KBM-7 (cell line): ENCODE measurements at places on chromosomes 16 and 17.

- DNase-seq = no peak
Observed at GRCh38 chr17:48310748-48311213, 119.2 kb downstream of the SKAP1 start.

- DNase-seq = peak; percentile 32
Observed at GRCh38 chr17:15886804-15887203, 58.1 kb upstream of the ADORA2B start.

- DNase-seq = no peak
Observed at GRCh38 chr17:81059026-81059425, 24.1 kb downstream of the BAIAP2 start.

GRCh38 chr17:77345260-77345910, 204.6 kb downstream of the SEC14L1 start:
- no peak for DNase-seq

GRCh38 chr17:17782523-17783115, 54.2 kb downstream of the SREBF1 start:
- DNase-seq = peak; percentile 28

GRCh38 chr17:79923974-79924638, 84.9 kb upstream of the CBX4 start:
- peak; percentile 62 for DNase-seq

GRCh38 chr17:80824549-80825470, 166.8 kb upstream of the CHMP6 start:
- peak; percentile 43 for DNase-seq

DNA sequence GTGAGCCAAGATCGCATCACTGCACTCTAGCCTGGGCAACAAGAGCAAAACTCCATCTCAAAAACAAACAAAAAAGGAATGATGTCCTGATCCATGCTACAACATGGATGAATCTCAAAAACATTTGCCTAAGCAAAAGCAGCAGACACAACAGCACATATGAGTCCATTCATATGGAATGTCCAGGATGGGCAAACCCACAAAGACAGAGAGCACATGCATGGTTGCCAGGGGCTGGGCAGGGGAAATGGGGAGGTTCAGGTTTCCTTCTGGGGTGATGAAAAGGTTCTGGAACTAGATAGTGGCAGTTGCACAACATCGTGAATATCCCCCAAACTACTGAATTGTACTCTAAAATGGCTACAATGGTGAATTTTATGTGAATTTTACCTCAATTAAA, 35.3 kb upstream of the RAI1 start:
- no peak for DNase-seq

GRCh38 chr17:58107306-58107705, 24.1 kb downstream of the DYNLL2 start:
- DNase-seq = no peak

DNA sequence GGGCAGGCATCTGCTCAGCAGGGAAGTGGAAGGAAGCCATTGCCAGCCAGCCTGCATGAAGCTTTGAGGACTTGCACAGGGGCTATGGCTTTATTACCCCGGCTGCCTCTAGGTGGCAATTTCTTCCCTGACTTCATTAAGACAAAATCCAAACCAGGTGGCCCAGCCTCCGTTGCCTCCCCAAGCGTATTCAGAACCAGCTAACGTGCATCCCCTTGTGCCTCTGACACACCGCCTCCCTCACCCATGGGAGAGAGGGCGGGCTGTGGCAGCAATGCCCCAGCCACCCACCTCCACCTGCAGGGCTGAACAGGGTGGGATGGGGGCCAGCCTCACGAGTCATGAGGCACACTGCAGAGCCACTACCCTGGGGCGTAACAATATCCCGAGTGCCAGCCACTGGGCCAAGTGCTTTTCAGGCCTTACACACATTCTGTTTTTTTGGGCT, 6.8 kb downstream of the KIFC3 start:
- DNase-seq = peak; percentile 62

DNA sequence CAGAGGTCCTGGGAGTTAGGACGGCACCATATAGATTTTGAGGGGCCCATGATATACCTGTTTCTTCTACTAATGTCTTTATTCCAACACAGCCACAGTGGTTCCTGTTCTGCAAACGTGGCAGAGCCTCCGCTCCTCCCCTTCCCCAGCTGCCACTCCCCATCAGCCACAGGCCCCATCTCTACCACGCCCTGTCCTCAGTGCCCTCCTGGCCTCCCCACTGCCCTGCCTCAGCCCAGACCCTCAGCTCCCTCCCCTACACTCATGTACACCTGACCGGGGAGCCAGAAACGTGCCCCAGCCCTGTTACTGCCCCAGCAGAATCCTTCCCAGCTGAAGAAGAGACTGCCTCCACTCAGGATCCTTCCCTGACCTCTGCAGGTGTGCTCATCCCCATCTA, 11.9 kb upstream of the RBFOX3 start:
- DNase-seq = no peak

DNA sequence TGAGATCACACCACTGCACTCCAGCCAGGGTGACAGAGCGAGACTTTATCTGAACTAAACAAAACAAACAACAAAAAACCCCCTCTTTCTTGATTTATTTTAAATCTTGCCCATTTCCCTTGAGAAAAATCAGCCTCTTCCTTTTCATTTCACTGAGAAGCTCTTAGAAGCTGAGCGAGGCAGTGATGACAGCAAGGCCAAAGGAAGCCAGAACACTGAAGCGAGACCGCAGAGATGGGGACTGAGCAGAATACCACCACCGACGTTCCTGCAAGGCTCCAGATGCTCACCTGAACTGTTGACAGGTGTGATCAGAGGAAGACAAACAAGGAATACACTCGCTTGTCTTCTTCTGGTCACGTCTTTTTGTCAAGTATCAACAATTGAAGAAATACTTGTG, 30.5 kb upstream of the IRF8 start:
- no peak for DNase-seq

DNA sequence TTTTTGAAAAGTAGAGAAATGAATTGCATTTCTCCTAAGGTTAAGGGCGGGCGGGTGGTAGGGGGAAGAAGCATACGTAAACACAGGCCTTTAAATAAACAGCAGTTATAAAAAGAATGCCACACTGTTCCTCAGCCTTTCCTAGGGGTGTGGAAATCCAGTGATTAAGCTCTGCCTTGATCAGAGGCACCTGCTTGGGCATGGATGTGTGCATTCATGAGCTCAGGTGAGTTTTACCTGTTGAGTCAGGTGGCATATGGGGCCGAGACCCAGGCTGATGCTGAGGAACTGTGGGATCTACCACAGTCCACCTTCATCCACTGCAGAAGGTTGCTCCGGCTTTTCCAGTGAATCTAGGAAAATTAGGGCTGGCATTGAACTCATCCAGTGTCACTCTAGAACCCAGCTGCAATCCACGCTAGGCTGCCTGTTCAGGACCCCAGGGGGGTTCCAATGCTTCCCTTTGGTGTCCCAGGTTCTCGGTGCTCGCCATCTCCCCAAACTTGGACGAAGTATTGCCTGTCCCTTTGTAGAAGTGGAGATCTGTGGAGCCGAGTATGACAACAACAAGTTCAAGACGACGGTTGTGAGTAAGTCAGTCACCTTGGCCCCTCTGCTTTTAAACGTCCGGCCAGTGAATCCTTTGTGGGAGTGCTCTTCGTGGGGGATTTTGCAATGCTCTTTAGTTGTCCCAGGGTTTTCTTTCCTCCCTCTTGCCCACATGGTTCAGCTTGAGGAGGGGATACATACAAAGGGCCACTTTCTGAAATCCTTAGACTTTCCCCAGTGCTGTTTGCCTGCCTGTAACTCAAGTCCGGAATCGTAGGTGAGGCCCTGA, 72.7 kb downstream of the SDR42E1 start:
- DNase-seq = no peak

DNA sequence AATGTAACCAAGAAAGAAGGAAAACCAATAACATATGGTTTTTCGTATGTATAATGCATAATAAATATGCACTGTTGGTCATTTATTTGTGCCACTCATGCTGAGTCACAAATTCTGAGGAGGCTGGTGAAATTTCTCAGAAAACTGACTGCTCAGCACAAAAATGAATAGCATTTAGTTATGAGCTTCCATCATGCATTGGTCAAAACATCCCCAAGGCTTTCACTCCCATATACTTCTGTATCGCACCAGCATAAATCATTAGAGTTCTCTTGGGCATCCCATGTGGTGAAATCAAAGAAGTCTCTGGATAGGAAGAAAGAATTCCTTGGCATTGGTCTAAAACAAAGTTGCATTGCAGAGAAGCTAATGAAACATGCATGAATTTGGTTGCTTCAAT, 785.6 kb upstream of the CDH8 start:
- DNase-seq = no peak

DNA sequence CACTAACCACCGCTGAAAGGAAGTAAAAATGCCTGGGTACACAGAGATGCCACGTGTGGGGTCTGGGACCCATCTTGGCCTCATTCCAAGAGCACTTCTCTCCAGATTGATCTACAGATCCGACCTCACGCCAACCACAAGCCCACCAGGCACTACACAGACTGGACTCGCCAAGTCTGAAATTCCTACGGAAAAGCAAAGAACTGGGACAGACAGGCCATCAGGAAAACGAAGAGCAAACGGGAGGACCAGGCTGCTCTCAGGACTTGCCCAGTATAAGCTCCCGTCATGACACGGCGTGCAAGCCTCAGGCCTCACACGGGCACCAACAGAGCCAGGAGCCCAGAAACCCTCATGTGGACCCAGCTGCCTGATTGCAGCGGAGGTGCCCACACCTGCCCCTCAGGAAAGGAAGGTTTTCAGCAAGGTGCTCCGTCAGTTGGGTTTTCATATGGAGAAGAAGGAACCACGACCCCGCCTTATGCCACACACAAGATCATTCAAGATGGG, 20.1 kb upstream of the C16orf95 start:
- peak; percentile 11 for DNase-seq

DNA sequence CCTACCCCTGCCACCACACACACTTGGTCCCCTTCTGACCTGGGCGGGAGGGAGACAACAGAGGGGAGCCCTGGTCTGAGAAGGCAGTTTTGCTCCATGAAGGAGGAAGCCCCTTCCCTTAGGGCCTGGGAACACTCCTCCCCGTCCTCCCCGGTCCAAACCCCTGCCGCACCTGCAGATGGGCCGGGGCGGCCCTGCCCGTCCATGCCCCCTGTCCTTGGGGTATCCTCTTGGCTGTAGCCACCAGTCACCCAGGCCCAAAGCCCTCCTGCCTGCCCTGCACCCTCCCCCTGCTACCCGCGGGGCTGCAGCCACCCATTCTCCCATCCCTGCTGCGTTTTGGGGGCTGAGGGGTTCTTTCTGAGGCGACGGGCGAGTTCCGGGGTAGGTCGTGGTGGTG, 33.9 kb downstream of the GSE1 start:
- no peak for DNase-seq

DNA sequence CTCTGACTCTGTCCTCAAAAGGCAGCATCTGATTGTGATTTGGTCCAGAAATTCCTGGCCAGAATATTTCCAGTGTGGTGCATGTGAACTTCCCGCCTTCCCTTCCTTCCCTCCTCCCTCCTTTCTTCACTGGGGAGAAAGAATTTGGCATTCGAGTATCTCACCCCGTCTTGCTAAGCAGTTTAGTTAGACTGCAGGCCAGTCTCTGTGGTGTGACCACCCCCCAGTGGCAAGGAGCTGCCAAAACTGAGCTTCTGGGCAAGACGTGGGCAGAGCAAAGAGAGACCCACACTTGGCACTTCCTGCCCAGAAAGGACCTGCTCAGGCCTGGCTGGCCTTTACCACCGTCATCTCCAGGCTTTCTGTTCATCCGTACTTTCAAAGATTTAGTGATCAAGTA, 36.4 kb downstream of the SNX20 start:
- DNase-seq = peak; percentile 25

- no peak for DNase-seq
Observed at GRCh38 chr16:46577988-46578579, 43.1 kb downstream of the SHCBP1 start.

- DNase-seq = no peak
Observed at GRCh38 chr16:86595983-86596605, 17.7 kb downstream of the FOXL1 start.

GRCh38 chr17:83183951-83184506, 104.6 kb downstream of the METRNL start:
- DNase-seq = no peak

- DNase-seq = no peak
Observed at GRCh38 chr17:39450051-39450450, 1.0 kb downstream of the MED1 start.

DNA sequence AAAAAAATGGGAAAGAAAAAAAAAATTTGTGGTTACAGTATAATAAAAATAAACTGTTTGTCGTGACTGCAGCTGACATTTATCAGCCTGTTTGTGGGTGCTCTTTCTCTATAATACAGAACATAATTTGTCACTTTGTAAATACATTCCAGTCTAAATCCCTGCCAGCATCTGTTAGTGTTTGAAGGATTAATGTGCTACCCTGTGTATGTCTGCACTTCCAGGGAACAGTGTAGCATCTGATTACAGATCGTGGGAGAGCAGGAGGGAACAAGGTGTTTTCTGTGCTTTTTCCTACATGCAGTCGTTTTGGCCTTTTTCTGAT, 265.1 kb downstream of the WWOX start:
- no peak for DNase-seq
